ENCODE measurements at places on chromosomes 6 and 20. TPM values are rescaled to one million over a fixed set of nuclear protein-coding genes. Genes with fewer than 3 reads are reported as not detected.

CALHM4 gene
- not detected for total RNA-seq

ELOVL2 gene
- total RNA-seq, result not detected

CPXM1 gene
- total RNA-seq, result not detected

DDAH2 gene
- total RNA-seq, result 13.5 TPM

CD109 gene
- 94.5 TPM for total RNA-seq

GNMT gene
- total RNA-seq, result 0.30 TPM

FILIP1 gene
- 0.32 TPM for total RNA-seq

BPI gene
- total RNA-seq, result not detected

LBP gene
- not detected for total RNA-seq

PCNA gene
- total RNA-seq, result 38.2 TPM

CPNE5 gene
- not detected for total RNA-seq

PLEKHG1 gene
- total RNA-seq, result 16.8 TPM

TTLL9 gene
- total RNA-seq, result not detected

C20orf96 gene
- total RNA-seq, result 3.8 TPM

SLC22A16 gene
- not detected for total RNA-seq

SAYSD1 gene
- 10.9 TPM for total RNA-seq

All from MCF 10A (cell line).